ENCODE measurements at places on chromosomes 7 and 10.

DNA sequence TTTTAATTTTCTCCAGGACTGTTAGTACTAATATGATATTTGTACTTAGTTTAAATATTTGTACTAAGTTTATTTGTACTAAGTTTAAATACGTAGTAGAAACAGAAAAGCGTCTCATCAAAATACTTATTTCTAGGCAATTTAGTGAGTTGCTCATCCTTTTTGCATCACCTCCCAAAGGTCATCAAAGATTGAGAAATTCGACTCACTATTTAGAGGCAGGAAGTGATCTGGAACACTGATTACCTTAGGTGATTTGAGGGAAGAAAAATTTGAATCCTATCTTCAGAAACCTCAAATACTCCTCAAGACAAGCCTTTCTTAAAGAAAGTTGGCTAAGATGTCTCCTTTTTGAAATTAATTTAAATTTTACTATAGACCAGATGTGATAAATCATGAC, 14.5 kb downstream of the WNT16 start:
- DNase-seq: no peak

GRCh38 chr7:129665013-129665401, 53.5 kb downstream of the NRF1 start:
- DNase-seq: no peak

- no peak for DNase-seq
These were observed 69.5 kb downstream of the STEAP1B start for GRCh38 chr7:22430457-22430856.

DNA sequence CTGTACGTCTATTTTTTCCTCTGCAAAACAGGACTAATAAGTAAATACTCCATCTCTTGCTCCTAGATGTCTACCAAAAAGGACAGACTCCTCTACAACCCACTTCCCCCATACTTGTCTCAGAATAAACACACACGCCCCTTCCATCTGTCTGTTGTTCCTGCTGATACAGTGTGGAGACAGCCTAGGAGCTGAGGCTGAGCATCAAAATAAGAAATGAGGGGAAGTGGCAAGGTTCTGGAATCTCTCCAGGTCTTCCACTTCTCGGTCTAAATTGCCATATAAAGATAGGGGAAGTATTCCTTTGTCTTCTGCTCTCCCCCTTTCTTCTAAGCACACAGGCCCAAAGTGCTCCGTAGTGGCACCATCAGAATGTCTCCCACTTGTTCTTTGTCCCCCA, 30.8 kb upstream of the VSIR start:
- DNase-seq: no peak

- DNase-seq: no peak
These were observed 275.8 kb downstream of the DIP2C start for GRCh38 chr10:413662-414071.

GRCh38 chr7:84780158-84781124, 406.4 kb downstream of the SEMA3D start:
- DNase-seq: no peak

DNA sequence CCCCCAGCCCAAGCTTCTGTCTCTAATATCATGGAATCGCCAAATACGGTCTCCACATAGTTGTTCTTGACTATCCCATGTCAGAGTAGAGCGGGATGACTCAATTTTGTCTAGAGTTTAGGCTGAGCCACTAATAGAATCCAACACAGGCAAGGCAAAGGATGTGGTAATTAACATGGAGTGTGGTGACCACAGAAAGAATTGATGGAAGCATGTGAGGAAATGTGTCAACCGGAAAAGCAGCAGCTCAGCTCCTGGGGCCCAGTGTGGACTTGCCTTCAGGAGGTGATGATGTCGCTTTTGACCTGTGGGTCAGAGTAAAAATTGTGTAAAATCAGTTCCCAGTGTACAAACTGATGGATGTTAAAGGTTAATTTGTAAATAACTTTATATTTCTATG, 139.3 kb upstream of the KLF6 start:
- DNase-seq: no peak

DNA sequence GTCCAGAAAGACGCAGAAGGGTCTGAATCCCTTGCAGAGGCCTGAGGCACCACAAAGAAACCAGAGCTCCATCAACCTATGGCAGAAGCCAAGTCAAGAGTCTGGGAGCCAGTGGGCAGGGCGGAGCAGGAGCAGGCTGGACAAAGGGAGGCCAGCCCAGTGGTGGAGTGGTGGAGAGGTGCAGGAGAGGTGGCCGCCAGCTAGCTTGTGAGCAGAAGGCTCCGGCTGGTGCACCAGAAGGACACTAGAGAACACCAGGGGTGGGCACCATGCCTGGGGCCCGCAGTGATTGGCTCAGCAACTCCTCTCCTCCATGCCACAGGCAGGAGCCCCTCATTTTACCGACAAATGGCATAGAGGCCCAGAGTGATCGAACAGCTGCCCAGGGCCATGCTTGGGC, 186.6 kb downstream of the GRID1 start:
- no peak for DNase-seq

GRCh38 chr10:12067336-12067735, 1.4 kb upstream of the DHTKD1 start:
- no peak for DNase-seq

DNA sequence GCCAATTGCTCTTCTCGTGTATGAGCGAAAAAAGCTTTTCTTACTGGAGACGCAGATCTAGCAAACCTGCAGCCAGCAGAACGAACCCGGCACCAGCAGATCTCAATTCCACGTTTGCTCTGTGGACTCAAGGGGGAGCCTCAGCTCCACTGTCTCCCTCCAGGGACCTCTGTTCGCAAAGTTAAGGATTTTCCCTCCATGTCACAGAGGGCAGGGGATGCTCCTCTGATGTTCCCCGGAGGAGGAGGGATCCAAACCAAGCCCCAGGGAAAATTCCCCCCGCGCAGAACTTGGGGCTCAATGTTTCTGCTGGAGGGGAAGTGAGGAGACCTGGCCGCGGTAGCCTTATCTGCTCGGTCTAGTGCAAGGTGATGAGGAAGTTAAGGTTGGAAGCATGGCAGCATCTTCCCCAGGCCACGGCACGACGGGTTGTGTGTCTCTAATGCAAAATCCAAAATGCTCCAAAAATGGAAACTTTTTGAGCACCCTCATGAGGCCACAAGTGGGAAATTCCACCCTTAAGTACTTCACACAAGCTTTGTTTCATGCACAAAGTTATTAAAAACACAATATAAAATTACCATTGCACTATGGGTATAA, 9.0 kb downstream of the IQCE start:
- DNase-seq: no peak

- no peak for DNase-seq
These were observed 183.3 kb downstream of the SEMA3E start for GRCh38 chr7:83465643-83466042.

DNA sequence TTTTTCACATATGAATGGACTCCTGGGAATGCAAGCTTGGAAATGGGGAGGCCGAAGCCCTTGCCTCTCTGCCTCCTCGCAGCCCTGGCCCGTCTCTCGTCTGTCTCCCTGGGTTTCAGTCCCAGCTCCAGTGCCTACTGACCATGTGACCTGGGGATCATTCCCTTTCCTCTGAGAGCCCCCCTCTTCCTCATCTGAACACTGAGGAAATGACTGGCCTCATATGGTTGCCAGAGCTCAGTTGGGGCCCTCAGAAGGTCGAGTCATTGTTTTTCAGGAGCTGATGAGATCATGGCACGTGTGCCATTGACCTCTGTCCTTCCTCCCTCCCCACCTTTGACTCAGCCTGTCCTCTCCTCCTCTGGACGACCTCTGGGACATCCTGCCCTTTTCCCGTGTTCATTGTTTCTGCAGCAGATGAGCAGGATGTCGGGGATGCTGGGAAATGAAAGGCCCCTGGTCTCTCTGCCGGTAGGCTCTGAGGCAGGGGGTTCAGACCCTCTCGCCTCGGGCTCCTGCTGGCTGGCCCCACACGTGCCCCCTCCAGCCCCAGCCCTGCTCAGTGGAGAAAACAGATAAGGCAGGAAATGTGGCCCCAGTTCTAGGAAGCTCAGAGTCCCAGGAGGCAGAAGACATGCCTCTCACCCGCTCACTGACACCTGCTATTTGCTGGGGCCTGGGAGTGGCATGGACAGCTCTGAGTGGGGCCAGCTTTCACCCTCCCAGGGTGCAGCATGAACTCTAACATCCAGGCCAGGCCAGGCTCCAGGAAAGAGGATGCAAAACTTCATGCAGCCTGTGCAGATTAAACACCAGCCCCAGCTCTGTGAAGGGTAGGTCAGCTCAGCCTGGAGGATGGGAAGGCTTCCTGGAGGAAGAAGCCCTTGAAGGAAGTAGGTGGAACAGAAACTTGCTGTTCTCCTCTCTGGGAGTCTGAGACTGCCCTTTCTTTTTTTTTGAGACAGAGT, 8.3 kb upstream of the PPP1R35 start:
- no peak for DNase-seq

- DNase-seq: no peak
These were observed 25.8 kb downstream of the TACC2 start for GRCh38 chr10:122014652-122015248.

GRCh38 chr7:103063895-103064294, 10.7 kb downstream of the FBXL13 start:
- no peak for DNase-seq

DNA sequence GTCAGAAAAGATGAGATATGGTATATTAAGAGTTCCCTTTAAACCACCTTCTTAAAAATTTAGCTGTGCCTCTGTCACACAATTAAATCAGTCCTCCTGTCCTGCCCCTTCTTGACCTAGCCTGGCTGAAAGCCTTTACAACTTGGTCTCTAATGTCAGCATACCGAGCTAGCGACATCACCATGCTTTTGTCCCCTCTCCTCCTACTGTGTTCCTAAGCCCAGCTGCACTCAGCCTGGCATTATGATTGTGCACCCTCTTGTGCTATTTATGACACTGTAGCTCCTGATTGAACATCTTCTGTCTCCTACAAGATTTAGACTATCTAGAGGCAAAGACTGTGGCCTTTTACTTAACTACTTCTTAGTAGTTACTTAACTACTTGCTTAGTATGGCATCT, 29.2 kb downstream of the TDRD1 start:
- DNase-seq: no peak

DNA sequence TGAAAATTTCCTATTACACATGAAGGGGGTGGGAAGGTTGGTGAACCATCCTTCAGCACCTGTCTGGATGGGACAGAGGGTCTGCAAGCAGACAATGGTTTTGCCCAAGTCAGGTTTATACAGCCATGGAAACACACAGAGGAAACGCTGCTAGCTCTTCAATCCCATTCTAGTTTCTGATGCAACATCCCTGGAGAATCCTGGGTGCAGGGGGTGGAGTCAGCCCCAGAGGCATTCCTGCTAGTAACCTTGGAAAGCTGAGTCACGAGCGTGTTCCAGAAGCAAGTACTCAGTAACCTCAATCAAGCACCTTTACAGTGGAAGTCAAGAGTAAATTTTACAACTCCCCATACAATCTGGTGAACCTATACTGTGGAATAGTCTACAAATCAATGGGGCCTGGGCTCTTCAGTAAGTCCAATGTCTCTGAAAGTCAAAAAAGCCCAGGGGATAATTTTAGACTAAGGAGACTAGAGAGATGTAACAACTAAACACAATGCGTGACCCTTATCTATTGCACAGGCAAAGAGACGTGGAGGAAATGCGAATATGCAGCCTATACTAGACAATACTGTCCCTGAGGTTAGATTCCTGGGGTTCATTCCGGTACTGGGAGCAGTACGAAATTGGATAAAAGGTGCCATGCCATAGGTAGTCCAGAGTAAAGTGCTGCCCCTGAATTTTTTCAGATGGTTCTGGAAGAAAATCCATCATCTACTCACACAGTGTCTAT, 95.4 kb downstream of the ZRANB1 start:
- DNase-seq: no peak

DNA sequence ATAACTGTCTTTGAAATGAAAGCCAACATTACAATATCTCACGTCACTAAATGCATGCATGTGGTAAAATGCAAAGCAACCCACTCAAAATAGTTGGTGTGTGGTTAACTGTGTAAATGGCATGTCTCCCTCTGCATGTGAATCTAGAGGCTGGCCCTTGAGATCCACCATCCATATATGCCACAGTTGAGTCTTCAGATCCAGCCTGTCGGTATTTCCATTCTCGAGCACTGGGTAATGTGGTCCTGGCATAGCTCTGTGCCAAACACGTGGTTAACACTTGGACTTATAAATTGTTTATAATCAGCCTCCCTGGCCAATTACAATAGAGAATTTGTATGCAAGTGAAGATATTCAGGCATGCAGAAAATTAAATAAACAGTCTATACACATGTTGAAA, 90.3 kb downstream of the LYZL1 start:
- no peak for DNase-seq
